ENCODE measurements at places on chromosomes 1 and 21.

GRCh38 chr1:109919303-109919702 lies 8.7 kb downstream of the CSF1 start:
- DNase-seq, result no peak

DNA sequence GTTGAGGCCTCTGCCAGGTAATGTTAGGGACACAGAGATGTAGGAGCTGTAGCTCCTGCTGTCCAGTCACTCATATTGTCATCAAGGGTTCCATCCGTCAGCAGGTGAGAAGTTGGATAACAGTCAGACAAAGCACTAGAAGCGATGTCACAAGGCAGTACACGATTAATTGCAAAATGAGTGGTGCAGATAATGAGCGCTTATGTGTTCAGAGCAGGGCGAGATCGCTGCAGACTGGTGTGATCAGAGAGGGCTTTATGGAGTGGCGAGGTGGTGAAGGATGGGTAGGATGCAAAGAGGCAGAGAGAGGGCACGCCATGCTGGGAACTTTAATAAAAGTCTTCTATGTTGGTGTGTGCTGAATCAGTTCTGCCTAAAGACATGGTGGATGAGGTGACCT lies 8.8 kb downstream of the TMCC2 start:
- no peak for DNase-seq

GRCh38 chr1:4781646-4782045 lies 127.2 kb downstream of the AJAP1 start:
- DNase-seq, result no peak

GRCh38 chr1:54256522-54257345 lies 56.8 kb downstream of the MRPL37 start:
- DNase-seq, result no peak

DNA sequence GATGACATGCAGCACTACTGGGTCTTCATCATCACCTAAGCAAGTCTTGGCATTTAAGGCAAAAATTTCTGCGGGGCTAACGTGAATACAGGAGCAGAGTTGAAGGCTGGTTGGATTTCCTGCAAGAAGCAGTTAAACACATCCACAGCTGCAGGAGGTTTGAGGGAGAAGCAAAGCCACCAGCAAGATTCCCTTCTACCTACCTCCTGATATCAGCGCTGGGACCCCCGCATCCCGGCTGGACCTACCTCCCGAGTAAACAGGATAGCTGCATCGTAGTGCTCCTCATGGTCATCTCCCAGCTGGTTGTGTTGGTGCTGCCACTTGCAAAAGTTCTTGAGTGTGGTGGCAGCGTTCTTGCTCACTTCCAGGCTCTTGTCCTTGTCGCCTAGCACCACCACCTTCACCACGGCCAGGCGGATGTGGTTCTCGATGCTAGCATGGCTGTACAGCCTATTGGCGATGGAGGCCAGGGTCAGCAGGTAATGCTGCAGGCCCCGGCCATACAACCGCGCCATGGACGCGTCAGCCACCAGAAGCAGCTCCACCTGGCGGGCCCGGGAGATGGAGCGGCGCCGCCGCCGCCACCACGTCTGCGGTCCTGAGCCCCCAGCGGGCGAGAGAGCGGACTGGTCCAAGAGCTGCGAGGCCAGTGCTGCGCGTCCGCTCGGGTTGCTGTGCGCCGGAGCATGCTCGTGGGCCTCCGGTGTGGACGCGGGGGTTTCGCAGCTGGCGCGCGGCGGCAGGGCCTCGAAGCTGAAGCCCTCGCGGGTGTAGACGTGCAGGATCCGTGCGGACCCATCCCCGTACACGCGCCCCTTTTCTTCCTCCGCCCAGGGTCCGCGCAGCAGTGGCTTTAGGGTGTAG lies 1.6 kb downstream of the ADAMTS5 start:
- no peak for DNase-seq
